ENCODE measurements at places on chromosomes 1 and 21. TPM values are rescaled to one million over a fixed set of nuclear protein-coding genes. Genes with fewer than 3 reads are reported as not detected.
A peak's percentile ranks its signal among the peaks of the same experiment; 100 is the strongest.

The SLC5A9 gene
- polyA plus RNA-seq = not detected

The FCRL1 gene
- polyA plus RNA-seq = not detected

DNA sequence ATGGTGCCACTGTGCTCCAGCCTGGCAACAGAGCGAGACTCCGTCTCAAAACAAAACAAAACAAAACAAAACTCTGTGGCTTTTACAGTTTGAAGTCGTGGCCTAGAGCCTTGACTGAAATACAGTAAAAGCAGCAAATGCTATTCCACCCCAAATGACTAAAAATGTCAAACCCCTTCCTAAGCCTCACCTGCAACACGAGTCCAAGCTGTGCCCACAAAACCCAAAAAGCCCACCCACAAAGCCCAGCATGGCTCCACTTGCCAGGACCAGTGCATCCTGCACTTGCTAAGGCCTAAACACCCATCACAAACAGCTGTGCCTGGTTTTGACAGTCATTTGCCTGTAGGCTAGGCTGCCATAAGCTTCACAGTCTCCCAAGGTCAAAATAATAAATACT lies 21.3 kb downstream of the VAV3 start:
- DNase-seq = no peak

GRCh38 chr1:148263128-148263905 lies 111.2 kb upstream of the NBPF11 start:
- no peak for DNase-seq

GRCh38 chr1:98323906-98324358 lies 337.6 kb upstream of the SNX7 start:
- DNase-seq = peak; percentile 84

GRCh38 chr1:23591460-23592208 lies 32.3 kb upstream of the ID3 start:
- no peak for DNase-seq

- DNase-seq = no peak
These were observed 10.6 kb upstream of the GADD45A start for GRCh38 chr1:67674260-67675011.

DNA sequence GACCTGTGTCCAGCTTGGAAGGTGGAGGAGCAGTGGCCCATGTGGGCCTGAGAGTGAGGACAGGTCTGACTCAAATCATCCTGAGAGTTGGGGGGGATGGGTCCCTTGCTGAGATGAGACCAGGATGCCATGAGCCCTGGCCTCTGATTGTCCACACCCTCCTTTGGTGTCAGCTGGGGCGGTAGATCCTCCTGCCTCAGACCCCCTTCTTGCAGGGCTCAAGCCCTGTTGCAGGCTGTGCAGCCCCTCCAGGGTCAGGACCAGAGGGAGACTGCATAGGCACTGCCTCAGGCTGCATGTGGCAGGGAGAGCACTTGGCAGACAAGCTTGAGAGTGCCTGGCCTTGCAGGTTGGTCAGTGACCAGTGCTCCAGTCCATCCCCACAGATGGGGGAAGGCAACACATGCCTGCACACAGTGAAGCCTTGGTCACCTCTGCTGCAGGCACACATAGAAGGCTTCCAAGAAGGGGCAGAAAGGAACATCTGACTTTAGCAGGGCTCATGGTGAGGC lies 82.2 kb upstream of the ACTRT2 start:
- no peak for DNase-seq

DNA sequence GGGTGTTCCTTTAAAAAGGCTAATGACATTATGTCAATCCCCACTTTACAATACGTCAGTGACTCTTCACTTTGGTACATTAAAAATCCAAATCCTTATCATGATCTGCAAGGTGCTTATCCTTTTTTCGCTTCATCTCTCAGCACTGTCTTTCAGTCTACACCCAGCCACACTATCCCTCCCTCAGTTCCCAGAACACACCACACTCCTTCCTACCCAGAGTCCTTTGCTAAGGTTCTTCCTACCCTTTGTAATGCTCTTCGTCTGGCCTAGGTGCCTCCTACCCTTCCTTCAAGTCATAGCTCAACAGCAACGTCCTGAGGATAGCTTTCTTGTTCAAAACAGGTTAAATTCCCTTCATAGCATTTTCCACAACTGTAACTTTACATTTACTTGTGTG lies 152.6 kb downstream of the RERE start:
- DNase-seq = no peak

GRCh38 chr21:34910396-34910795 lies 138.7 kb downstream of the RUNX1 start:
- DNase-seq = no peak

Data from AG04450 (cell line).